ENCODE measurements at places on chromosomes 5 and 9.

- DNase-seq, result no peak
Measured at GRCh38 chr9:129881547-129882324, 46.5 kb downstream of the USP20 start.

- DNase-seq, result no peak
Measured at GRCh38 chr9:98146101-98146991, 27.3 kb upstream of the TRIM14 start.

- no peak for DNase-seq
Measured at GRCh38 chr5:154516475-154516874, 38.4 kb upstream of the HAND1 start.

GRCh38 chr9:134342746-134343115 lies 16.5 kb downstream of the RXRA start:
- no peak for DNase-seq

- no peak for DNase-seq
Measured at GRCh38 chr5:59393585-59394420, 499.7 kb downstream of the PDE4D start.

- no peak for DNase-seq
Measured at GRCh38 chr9:90631964-90632363, 10.7 kb downstream of the DIRAS2 start.

DNA sequence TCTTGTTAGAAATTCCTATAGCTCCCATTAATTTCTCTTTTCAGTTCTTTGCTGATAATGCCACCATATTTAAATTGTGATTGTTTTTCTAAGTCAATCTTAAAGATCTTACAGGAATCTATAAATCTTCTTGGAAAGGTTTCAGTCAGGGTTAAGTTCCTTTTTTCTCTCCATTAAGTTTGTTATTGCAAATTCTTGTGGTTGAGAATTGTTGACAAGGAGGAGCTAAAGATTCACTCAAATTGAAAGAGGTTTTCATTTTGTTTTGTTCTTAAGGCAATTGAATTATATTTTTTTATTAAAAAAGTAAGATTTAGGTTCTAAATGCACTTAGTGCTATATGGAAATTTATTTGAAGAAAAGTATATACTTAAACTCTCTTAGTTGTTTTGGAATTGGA lies 213.4 kb downstream of the PRR16 start:
- no peak for DNase-seq

- DNase-seq, result no peak
Measured at GRCh38 chr9:137017791-137018497, 10.1 kb downstream of the ABCA2 start.

DNA sequence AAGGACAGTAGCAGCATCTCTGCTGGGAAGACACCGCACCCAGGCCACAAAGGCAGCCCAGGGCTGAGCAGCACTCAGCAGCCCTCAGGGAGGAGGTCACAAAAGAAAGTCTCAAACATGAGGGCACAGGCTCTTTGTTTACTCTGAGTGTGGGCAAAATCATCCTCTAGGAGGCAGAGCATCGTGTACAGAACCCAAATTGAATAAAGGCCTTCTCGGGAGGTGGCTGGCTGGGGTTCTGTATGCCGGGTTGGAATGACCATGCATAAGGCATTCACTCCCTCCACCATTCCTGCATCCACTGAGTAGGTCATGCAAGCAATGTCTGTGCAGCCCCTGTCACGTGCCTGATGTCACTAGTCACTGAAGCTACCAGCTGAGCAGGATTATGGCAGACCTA lies 412.8 kb downstream of the SPOCK1 start:
- no peak for DNase-seq

GRCh38 chr5:98963019-98963418 lies 34.2 kb upstream of the CHD1 start:
- DNase-seq, result no peak

DNA sequence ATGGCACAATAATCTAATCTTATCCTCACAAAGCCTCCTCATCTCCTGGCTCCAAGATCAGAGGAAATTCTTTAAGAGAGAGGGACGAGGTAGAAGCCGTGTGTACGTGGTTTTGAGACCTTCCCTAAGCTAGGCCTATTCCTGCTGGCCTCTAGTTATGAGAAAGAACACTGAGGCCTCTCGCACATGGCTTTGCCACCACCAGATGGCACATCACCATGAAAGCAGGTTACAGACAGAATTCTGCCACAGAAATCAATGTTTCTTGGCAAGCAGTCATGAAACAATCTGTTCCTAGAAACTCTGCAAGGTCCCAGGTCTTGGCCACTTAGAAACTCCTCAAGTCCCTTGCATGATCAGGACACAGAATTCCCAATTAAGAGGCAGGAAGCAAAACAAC lies 268.2 kb upstream of the TAS2R1 start:
- DNase-seq, result no peak

GRCh38 chr9:110923601-110924000 lies 114.7 kb downstream of the LPAR1 start:
- DNase-seq, result no peak

GRCh38 chr5:53965459-53965858 lies 344.9 kb downstream of the ARL15 start:
- DNase-seq, result no peak

DNA sequence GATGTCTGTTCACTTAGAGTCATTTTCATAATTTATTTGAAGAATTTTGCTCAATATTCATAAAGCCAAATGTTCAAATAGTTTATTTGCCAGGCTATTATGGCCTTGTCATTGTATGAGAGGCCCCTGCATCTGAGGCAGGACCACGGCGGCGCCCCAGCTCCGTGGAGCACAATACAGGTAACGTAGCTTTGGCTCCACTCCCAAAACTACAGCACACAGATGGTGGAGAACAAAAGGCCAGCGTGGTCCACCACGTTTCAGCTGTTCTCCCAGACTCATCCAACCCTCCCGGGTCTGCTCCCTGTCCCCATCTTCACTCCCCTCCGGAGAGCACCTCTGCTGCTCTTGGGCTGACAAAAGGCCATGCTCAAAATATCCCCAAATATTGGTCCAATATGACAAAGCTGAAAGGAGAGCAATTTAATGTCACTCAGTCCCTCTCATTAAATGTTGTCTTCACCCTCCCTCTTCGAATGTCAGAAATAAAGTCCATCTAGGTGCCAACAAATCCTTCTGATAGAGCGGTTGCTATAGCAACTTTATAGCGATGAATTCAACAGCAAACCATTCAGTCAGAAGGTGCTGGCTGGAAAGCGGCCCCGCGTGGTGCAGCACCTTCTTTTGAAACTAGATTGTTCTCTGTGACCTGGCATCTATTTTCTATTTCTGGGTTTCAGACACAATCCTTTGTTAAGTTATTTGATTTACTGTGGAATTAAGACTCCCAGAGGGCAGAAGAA lies 504.3 kb downstream of the ARHGEF28 start:
- no peak for DNase-seq

DNA sequence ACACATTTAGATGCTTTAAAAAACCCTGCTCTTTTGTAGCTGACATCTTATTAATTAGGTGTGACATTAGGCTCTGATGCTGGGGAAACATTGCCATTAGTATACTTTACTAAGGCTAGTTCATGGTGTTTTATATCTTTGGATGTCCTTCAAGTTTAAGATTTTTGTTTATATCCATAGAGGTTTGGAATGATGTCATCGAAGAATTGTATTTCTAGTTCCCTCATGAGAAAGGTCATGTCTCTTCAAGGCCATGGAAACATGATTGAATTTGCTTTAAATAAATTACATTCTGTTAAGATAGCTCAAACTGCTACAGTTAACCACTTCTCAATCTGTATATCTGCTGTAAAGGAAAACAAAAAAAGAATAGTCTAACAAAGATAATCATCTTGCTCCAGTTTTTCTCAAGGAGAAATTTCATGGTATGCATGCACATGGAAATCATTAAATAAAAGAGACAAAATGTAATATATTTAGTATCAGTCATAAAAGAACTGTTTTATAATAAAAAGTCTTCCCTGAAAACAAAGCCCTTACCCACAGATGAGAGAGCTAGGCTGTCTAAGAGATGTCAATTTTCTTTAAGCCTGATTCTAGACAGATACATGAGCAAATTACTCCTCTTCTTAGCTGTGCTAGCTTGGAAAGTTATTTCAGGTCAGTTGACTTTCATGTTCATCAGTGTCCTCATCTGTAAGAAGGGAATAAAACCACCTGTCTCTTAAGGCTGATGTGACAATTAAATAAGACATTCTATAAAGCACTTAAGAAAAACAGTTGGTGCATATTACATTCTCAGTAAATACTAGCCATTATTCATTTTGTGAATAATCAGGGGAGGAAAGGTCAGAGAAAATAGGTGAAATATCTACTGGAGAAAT lies 25.0 kb upstream of the STARD4 start:
- no peak for DNase-seq

DNA sequence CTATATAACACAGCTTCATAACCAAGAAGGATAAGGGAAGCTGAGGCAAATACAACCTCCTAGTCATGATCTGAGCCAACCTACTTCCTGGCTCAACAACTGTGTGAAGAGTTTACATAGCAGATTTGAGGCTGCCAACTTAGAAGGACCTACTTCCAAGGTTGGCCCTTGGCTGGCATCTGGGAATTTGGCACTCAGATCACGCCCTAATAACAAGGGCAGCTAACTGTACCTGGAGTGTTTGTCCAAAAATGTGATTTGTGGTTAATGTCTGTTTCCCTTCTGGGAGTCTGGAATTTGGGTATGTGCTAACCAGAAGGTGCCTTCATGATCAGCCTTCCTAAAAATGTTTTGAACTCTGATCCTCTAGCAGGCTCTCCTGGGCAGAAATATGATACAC lies 287.2 kb downstream of the CAAP1 start:
- no peak for DNase-seq

GRCh38 chr9:24793787-24794186 lies 248.1 kb upstream of the IZUMO3 start:
- no peak for DNase-seq

GRCh38 chr9:123331346-123332060 lies 24.5 kb upstream of the CRB2 start:
- no peak for DNase-seq

DNA sequence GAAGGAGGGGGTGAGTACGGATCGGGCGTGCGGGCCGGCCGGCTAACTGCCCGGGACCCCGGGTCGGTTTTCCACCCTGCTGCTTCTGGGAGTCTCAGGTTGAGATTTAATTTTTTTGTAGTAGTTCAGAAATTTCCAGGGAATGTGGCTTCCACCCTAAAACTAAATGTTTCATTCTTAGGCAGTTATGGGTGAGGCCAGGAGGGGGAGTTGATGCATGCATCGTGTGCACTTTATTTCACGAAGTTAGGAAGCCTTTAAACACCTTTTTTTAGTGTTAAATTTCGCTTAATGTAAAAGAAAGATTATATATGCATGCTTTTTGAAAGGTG lies 905 bp downstream of the CDK9 start:
- DNase-seq, result no peak

GRCh38 chr5:1449081-1449630 lies 3.9 kb upstream of the SLC6A3 start:
- no peak for DNase-seq

DNA sequence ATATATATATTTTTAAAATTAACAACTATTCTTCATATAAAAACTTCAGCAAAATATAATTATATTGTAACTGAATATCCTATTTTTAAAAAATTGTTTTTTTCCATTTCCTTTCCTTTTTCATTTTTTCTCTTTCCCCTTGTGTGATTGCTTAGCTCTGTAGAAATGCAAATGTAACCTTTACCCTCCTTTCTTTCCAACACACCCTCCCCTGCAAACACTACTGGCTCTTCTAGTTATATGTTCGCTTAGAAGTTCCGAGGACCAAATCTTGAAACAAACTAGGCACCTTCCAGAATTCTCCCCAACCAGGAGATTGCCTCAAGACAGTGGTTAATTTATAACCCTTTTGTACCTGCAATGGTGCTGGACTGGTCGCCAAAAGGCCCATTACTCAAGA lies 1980.0 kb upstream of the CDH6 start:
- DNase-seq, result no peak

DNA sequence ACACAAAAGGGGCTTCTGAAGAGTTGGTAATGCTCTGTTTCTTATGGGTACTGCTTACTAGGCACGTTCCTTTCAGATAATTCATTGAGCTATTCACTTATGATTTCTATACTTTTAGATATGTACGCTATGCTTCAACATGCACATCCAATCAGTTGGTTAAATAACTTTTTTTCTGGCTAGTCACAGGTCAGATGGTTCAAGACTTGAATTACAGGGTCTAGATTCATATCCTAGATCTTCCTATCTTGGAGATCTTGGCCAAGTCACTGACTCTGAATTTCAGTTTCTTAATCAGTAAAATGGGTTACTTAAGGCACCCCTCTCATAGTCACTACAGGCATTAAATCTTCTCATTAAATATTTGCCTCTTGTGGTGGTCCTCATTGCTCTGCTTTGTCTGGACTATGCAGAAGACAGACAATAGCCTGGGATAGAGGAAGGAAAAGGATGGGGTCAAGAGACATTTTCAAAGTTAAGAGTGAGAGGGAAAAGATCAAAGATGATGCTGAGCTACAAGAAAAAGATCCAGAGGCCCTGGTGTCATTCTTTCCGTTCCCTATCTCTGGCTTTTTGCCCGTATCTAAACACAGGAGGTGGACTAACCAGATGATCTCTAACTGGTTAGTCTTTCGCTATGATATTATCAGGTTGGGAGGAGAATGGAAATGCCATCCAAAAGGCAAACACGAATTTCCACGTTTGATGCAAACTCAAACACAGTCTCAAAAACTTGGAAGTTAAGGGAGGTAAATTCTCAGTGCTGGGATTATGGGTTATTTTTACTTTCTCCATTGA lies 1.8 kb upstream of the CCDC180 start:
- DNase-seq, result no peak

DNA sequence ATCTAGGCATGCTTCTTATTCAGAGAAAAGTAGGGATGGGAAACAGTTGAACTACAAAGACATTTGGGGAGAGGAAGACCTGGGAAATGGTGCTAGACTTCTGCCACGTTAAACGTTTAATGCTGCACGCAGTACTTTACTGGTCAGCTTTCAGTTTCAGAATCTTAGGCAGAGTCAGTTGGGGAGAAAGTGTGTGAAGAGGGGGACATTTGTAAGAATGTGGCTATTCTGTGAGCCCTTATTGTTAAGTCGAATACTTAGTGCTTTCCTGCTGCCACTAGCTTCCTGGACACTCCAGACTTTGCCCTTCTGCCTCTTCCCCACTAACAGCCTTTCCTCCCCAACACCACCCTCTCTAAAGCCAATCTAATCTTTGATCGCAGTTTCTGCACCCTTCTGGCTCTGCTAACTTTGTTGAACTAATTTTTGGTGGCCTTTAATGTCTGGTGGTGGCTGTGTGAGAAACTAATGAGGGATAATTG lies 6.1 kb downstream of the CYSTM1 start:
- no peak for DNase-seq

- DNase-seq, result no peak
Measured at GRCh38 chr9:6829027-6829426, 71.3 kb downstream of the KDM4C start.

GRCh38 chr5:168023191-168023590 lies 268.3 kb upstream of the WWC1 start:
- no peak for DNase-seq

- DNase-seq, result no peak
Measured at GRCh38 chr5:15260356-15261268, 239.4 kb upstream of the FBXL7 start.

GRCh38 chr9:122988920-122989621 lies 44.4 kb upstream of the GPR21 start:
- DNase-seq, result no peak

- DNase-seq, result no peak
Measured at GRCh38 chr9:75997206-75997605, 106.7 kb downstream of the PCSK5 start.

- no peak for DNase-seq
Measured at GRCh38 chr5:133430095-133430494, 182.2 kb downstream of the FSTL4 start.

GRCh38 chr5:125236007-125236406 lies 489.6 kb upstream of the ZNF608 start:
- DNase-seq, result no peak

All from activated naive CD8-positive, alpha-beta T cell treated with anti-CD3 and anti-CD28 coated beads, Interleukin-2, amount 50 U/mL, for 16 hours (primary cell).